ENCODE measurements at places on chromosomes 13 and 19. TPM values are rescaled to one million over a fixed set of nuclear protein-coding genes. Genes with fewer than 3 reads are reported as not detected.

The SBK2 gene
- total RNA-seq, result not detected

The GRK1 gene
- not detected for total RNA-seq

GRCh38 chr19:7818806-7819205 lies 11.2 kb upstream of the EVI5L start:
- no peak for DNase-seq
- H3K4me1 ChIP-seq, result no peaks in the 10 kb centered on the region
- H3K36me3 ChIP-seq, result no peaks in the 10 kb centered on the region
- H3K4me3 ChIP-seq, result no peak overlapping the region

GRCh38 chr13:46206143-46206542 lies 5.6 kb upstream of the LRRC63 start:
- H3K4me1 ChIP-seq, result no peaks in the 10 kb centered on the region
- no peak overlapping the region for H3K27ac ChIP-seq
- no peaks in the 10 kb centered on the region for H3K27me3 ChIP-seq

- no peaks in the 10 kb centered on the region for H3K27me3 ChIP-seq
- H3K4me3 ChIP-seq, result no peak overlapping the region
These were observed 307.5 kb downstream of the TBC1D4 start for GRCh38 chr13:75174481-75174880.

All from right lobe of liver (tissue), 6 donors.